SHP77 (cell line): ENCODE measurements at places on chromosomes 7 and 10.

GRCh38 chr10:51014680-51015389, 59.5 kb upstream of the PRKG1 start:
- DNase-seq, result no peak

DNA sequence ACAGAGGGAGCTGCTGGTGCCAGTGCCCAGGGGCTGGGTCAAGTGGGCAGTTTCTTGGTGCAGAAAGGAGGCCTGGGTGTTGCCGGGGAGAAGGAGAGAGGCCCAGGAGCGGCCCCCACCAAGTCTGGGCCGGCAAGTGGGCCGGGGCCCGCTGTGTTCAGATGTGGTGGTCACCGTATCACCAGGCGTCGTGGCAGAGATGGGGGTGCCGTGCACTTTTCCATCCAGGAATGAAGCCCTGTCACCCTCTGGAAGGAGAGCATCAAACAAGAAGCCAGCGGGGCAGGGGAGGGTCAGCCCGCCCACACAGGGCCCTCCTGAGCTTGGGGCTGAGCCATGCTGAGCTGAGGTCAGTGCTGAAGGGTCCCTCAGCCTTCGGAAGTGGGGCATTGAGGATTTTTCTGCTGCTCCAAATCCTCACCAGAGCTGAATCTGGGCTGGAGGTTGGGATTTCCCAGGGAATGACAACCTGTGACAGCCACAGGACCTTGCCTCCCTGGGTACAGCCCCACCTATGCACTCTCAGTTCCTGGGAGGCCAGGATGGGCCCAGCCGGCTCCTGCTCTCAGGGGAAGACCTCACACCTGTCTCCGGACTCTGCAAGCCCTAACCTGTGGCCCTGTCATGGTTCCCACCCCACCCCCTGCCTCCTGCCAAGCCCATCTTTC, 27.9 kb upstream of the INPP5A start:
- no peak for DNase-seq

- no peak for DNase-seq
Observed at GRCh38 chr7:152780935-152781334, 21.4 kb downstream of the ACTR3B start.

DNA sequence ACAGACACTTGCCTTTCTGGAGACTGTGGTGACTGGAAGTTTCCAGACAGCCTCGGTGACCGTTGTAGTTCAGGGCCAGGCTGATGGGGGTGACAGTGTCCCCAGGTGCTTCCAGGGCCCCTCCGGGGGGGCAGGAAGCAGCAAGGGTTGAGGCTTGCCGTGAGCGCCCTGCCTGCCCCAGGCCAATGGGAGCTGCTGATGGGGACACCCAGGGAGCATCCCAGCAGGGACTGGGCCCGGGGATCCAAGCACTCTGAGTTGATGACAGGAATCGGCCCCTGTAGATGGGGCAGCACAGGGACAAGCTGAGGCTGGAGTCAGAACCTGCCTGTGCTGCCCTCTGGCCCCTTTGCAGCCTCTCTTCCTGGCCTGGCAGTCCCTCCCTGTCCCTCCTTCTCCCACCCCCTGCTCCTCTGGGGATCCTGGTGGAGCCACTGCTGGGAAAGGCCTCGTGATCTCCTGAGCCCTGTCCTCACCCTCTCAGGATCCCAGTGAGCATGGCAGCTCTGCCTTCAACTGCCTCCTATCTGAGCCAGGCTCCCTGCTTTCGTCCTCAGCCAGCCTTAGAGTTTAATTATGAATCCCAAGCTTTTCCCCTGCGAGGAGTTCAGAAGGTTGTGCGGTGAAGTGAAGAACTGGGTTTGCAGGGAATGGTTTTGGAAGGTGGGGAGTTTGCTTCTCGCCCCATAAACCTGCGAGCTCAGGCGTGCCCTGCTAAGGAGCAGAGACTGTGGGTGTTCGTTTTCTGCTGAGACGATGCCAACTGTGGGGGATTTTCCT, 84.7 kb downstream of the ADCY1 start:
- no peak for DNase-seq

DNA sequence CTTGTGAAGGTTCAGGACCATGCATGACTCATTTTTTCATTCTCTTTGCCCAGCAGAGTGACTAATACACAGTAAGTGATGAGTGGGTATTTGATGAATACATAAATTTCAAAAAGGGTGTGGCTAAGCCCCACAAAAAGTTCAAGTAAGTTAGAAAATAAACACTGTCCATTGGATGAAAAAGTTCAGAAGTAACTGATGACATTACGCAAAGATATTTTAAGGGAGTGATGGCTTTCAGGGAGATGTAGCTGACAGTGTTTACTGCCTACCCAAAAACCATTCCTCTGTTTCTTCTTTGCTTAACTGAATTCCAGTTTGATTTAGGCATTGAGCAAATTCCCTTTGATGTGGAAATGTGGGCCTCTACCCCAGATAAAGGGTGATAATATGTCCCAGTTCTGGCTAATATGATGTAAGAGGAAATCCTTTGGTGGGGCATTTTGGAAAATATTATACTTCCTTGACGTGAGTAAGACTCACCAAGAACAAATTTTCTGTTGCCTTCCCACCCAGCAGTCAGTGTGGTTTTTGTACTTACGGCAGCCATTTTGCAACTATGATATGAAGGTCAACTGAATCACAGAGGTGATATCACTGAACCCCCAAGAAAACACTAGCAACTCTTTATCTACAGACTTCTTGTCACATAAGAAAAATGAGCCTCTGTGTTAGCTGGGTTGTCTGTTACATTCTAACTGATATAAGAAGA, 29.0 kb upstream of the EBLN1 start:
- DNase-seq, result no peak

DNA sequence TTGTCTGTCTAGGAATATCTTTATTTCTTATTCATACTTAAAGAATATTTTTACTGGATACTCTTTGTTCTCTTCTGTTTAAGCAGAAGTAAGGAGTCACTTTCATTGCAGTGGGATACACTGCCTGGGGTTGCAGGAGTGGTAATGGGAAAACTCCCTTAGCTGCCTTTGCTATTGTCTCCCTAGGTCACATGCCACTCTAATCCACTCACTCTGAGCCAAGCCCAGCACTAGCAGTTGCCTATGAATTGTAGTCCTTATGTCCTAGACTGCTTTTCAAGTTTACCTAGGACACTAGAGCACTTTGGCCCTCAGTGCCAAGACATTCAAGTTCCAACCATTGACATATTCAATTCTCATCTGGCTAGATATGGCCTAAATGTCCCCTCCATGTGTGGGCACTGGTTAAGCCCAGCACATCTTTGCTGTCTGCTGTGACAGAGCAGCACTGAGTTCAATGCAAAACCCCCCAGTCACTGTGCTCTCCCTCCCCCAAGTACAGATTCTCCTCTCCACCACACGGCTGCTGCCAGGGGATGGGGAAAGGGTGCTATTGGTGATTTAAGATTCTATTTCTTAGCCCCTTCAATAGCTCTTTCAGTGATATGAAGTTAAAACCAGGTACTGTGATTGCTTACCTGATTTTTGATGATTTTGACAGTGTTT, 991.7 kb upstream of the KCND2 start:
- no peak for DNase-seq

GRCh38 chr10:52334595-52334994, 20.5 kb downstream of the DKK1 start:
- DNase-seq, result no peak

DNA sequence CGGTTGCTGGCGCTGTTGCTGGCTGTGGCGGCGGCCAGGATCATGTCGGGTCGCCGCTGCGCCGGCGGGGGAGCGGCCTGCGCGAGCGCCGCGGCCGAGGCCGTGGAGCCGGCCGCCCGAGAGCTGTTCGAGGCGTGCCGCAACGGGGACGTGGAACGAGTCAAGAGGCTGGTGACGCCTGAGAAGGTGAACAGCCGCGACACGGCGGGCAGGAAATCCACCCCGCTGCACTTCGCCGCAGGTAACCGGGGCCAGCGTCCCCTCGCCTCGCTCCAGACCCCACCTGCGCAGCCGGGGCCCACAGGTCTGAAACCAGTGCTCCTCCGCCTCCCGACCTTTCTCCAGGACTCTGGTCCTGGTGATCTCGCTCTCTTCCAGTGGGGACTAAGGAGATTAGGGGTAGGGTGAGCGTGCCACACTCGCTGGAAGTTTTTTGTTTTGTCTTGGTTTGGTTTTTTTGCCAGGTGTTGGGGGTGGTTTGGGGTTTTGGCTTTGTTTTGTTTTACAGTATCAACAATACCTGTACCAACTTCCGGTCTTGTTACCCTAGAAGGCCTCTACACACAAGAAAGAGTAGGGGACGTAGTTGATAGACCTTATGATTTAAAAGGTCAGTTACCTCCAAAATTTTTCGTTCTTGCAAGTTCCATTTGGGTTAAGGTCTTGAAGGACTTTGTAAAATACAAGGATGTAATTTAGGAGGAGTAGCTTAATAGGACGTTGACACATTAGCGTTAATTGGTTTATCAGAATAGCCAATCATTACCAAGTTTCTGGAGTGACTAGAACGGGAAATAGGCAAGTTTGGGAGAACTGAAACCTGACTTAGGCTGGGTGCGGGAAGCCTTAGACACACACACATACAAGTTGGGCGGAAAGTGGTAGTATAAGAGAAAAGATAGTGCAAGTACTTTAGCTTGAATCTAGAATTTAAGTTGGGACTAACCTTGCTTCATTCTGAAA, 704 bp downstream of the TNKS2 start:
- peak; percentile 0 for DNase-seq

- peak; percentile 22 for DNase-seq
Observed at GRCh38 chr10:21803374-21803773, 200.2 kb downstream of the DNAJC1 start.

- DNase-seq, result no peak
Observed at GRCh38 chr7:22460363-22460988, 39.5 kb downstream of the STEAP1B start.

GRCh38 chr7:50397320-50397970, 52.7 kb downstream of the FIGNL1 start:
- no peak for DNase-seq

- no peak for DNase-seq
Observed at GRCh38 chr10:128036746-128037543, 89.3 kb downstream of the MKI67 start.

GRCh38 chr10:84860855-84861254, 532.5 kb downstream of the CCSER2 start:
- DNase-seq, result no peak

DNA sequence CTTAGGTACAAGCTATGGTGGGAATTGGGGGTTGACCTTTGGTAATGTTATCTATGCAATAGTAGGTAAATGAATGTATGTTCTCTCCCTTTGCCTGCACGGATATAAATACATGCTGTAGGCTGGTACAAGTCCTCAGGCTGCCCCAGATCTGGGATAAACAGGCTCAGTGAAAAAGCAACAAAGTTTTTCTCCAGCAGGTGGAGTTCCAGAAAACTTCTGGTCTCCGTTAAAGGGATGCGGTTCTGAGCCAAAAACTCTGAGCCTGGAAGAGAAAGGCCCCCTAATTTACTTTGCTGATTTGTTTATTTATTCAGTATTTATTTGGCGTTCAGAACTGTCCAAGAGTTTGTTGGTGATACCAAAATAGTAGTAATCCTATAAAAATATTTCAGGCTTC, 204.7 kb downstream of the ADRA2A start:
- no peak for DNase-seq

DNA sequence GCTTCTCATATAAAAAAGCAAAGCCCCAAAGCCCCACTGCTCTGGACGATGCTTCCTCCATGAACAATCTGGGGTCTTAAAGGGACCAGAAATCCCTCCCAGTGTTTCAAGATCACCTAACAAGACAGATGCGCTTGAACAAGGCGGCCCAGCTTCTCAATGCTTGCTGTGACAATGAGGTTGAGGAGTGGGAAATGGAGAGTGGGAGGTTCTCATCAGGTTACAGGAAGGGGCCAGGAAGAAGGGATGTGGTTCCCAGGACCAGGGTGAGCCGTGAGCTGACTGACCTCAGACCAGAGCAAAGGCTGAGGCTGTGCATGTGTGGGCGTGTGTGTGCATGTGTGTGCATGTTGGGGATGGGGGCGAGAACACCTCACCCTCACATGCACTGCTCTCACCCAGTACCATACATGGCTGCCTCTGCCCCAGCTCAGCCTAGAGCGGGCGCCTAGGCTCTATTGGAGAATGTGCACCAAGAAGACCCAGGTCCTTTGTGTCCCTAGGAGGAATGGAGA, 220.8 kb upstream of the GPR26 start:
- no peak for DNase-seq

DNA sequence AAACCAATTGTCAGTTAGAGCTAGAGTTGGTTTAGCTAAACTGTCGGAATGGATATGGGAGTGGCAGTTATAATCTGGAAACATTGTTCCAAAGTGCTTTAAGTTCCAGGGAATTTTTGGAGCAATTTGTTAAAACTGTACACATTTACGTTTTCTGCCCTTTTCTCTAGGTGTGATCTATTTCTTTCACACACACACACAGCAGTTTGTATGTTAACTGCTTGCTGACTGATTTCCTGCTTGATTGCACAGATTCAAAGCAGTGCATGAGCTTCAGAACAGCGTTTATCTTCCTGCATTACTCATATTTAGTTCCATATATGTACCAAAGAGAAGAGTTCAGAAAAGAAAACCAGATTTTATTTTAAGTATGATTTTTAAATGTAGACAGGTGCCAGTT, 57.9 kb downstream of the MGMT start:
- no peak for DNase-seq

- DNase-seq, result no peak
Observed at GRCh38 chr7:39528849-39529248, 37.4 kb upstream of the YAE1 start.

DNA sequence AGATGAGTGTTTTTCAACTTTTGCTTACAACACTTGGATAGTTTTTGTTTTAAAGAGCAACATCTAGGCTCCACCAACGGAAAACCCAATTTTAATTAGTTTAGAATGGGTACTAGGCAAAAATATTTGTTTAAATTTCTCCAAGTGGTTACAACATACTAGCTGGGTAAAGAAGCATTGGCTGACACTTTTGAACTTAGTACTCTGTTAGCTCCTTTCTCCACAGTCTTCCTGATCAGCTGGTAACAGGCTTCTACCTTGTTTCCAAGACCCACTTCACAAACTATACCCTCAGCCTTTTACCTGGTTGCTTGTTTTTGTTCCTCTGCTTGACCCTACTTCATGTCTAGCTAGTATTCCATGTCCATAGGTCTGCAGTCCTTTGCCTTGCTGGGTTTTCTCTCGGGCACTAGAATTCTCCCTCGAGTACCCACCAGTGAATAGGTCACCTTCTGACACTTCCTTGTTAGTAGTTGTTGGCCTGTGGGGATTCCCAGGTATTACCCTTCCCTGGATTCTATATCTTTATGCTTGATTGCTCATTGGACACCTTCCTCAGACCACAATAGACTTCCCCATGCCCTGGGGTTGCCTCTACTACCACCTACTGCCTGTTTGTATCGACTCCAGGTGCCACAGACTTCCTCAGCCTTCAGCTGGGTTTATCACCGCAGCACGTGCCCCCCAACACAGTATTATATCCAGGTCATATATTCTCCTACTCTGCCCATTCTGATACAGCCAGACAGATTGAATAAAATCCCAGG, 42.0 kb downstream of the PRPS1L1 start:
- no peak for DNase-seq

GRCh38 chr10:71219918-71220688, 7.7 kb downstream of the UNC5B start:
- no peak for DNase-seq

DNA sequence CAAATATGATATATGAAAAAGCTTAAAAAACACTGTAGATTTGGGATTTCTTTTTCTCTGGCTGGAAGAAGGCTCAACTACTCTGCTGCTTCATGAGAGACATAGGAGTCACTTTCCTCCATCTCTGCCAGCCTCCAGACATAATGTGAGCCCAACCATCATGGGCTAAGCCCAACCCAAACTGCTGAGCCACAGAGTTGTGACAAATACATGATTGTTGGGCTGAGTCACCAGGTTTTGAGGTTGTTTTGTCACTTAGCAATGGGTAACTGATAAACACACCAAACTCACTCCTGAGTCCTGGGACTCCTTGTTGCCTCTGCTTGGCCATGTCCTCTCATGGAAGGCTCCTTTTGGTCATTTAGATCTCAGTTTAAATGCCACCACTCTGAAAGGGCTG, 381.8 kb upstream of the FZD8 start:
- no peak for DNase-seq
